ENCODE measurements at places on chromosomes 2 and 18. TPM values are rescaled to one million over a fixed set of nuclear protein-coding genes. Genes with fewer than 3 reads are reported as not detected.

Gene TRABD2A
- total RNA-seq = 28.6 TPM

Gene UGT1A3
- not detected for total RNA-seq

Gene SERPINB4
- total RNA-seq = not detected

Gene CDCA7
- 53.7 TPM for total RNA-seq

Gene ATOH8
- total RNA-seq = not detected

Gene NEU4
- 9.8 TPM for total RNA-seq

Gene PFN4
- not detected for total RNA-seq

Gene LINC00305
- not detected for total RNA-seq

Gene PUM2
- total RNA-seq = 120 TPM

Gene CNTNAP5
- total RNA-seq = not detected

Gene IL37
- total RNA-seq = not detected

DNA sequence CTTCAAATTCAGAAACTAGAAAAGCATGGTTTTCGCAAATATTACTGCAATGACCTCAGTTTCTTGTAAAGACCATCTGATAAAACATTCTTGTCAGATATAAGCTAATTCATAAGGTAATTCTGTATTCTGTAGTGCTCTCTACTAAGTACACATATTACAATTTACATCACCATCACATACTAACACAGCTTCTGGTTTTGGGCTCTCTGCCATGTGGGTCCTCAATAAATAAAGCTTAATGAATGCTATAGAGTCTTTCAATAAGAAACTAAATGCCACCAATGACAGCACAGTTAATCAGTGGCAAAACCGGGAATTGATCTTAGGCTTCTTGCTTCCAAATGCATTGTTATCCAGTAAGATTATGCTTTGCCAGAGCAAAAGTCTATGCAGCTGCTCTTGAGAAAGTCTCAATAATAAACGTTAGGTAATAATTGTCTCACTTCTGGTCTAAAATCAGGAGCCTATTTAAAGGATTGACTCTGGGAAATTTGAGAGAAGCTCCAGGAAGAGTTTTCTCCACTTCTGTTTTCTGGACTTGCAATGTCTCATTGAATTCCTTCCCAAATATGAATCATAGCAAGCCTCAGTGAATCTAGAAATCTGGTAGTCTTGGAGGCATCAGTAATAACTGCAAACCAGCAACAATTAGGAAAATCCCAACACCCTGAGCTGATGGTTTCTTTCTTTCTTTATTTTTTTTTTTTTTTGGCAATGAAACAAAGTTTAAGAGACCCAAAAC lies 67.9 kb upstream of the RAPGEF4 start:
- no peak for ATAC-seq

GRCh38 chr2:51559026-51559425 lies 527.1 kb upstream of the NRXN1 start:
- ATAC-seq = no peak

- ATAC-seq = no peak
Measured at GRCh38 chr2:190462611-190463010, 54.5 kb downstream of the MFSD6 start.

DNA sequence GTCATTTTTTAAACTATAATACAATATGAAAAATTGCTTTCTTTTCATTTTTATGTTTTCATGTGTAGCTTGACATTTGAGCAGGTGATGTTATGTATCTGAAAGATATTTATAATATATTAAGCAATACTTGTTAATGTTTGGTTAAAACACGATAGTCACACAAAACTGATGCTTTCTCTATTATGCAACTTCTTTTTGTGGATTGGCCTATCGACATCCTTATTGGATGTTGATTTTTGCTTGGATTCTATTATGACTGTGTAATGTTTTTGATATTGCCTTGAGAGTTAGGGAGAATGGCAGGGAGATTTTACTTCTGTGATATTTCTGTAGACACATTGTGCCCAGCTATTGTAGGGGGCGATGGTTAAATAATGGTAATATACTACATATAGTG lies 128.0 kb downstream of the ZNF407 start:
- ATAC-seq = no peak

- ATAC-seq = no peak
Measured at GRCh38 chr2:160534996-160535395, 41.4 kb upstream of the RBMS1 start.

DNA sequence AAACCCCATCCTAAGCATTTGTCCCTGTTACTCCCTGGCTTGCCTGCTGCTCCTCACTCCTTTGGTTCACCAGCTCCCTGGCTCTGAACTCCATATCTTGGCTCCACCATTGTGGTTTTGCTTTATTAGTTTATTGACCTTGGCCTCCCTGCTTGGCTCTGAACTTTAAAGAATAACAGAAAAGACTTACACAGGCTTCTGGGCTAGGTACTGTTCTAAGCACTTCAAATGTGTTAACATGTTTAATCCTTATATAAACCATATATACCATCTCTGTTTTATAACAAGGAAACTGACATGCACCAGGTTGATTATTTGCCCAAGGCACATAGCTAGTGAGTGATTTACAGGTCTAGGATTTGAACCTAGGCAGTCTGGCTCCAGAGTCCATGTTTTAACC lies 149.7 kb upstream of the CAPN13 start:
- ATAC-seq = no peak

GRCh38 chr2:107602801-107603200 lies 223.9 kb upstream of the RGPD4 start:
- ATAC-seq = no peak

- ATAC-seq = no peak
Measured at GRCh38 chr2:138267902-138268254, 233.7 kb upstream of the SPOPL start.

DNA sequence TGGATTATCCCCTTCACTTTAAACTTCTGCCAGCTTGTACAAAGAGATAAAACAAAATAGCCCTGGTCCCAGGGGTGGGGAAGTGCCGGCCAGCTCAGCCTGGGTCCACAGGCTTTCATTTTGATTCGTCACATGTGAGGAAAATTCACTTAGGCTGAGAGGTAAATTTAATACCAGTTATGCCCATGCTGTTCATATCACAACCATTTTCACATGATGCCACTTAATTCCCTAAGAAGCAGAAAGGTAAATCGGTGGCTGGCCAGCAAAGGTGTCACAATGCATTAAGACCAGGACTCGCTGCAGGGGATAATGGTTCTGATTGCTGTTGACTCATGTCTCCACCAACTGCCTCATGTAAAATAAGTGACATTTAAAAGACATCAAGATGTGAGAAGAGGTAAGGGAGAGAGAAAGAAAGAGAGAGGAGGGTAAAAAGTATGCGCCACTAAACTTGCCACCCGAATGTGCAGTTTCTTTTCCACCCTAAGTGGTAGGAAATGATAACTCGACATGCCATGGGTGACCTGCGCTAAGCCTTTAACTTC lies 261.0 kb upstream of the SIX3 start:
- ATAC-seq = no peak

DNA sequence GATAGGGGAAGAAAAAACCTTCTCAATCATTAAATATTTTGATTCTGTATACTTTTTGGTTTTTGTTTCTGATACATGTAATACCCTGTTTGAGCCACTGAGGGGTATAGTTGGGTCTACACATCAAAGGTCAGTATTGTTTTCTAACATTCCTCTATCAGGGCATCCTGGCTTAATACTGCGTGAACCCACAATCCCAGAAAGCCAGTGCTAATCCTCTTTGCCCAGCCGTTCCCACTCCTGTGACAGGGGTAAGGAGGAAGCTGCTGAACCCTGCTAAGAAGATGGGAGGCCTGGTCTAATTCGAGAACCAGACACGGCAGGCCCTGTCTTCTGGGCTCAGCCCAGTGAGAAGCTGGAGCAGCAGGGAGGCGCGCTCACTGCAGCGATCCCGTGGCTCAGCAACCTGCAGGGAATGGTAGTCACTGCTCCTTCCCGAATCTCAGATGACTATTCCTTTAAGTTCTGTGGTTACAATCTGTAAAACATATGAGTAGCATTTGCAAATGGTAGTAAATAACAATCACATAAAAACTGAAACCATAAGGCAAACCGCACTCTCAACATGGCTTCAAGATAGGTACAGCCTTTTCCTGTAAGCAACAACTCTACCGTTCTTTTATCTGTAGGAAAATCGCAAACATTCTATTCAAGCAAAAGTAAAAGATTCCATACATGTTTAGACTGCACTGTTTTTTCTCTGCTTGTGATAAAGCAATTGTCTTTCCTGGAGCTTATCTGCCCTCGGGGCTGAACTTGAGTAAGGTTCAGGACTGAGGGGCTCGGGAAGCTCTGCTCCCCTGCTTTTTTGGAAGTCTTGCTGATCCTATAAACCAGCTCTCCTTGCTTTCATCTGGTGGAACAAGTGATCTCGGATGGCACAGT lies 87.0 kb downstream of the EPB41L3 start:
- peak; percentile 74 for ATAC-seq

DNA sequence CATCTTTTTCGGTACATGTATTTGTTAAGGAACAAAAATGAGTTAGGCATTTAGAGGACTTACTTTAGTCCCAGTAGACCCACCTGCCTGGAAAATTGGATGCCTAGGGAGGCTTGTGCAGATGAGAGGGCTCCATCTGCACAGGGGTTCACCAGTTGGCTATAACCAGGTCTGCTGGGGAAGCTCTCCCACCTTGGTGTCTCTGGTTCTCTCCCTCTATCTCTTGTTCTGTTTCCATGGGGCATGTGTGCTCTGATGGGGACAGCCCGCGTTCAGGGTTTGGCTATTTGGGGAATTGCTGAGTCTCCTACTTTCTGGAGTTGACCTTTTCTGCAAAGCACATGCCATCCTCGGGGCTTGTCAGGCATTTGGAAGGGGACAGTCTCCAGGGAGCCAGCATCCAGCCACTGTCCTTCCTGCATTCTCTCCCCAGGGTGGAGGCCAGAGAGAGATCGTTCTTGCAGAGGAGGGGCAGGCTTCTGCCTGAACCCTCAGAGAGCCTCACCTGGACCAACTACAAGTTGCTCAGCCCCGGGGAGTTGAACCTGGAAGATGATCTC lies 157.3 kb downstream of the KLHL29 start:
- ATAC-seq = no peak

- ATAC-seq = no peak
Measured at GRCh38 chr2:108364676-108365297, 13.0 kb upstream of the SULT1C4 start.

GRCh38 chr2:96727431-96727830 lies 12.4 kb downstream of the LMAN2L start:
- no peak for ATAC-seq

DNA sequence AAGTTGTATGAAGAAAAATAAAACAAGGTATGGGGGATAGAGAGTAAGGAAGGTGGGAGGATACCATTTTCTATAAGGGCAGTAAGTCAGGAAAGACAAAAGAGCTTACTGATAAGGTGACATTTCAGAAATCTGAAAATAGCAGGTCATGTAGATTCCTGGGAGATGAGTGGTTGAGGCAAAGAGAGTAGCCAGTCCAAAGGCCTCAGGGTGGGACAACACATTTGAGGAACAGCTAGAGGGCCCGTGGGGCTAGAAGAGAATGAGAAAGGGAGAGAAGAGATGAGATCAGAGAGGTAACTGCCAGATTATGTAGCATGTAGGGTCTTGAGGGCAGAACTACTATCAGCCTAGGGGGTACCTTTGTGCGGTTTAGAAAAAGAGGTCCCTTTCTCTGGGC lies 2.9 kb downstream of the CLHC1 start:
- ATAC-seq = no peak

DNA sequence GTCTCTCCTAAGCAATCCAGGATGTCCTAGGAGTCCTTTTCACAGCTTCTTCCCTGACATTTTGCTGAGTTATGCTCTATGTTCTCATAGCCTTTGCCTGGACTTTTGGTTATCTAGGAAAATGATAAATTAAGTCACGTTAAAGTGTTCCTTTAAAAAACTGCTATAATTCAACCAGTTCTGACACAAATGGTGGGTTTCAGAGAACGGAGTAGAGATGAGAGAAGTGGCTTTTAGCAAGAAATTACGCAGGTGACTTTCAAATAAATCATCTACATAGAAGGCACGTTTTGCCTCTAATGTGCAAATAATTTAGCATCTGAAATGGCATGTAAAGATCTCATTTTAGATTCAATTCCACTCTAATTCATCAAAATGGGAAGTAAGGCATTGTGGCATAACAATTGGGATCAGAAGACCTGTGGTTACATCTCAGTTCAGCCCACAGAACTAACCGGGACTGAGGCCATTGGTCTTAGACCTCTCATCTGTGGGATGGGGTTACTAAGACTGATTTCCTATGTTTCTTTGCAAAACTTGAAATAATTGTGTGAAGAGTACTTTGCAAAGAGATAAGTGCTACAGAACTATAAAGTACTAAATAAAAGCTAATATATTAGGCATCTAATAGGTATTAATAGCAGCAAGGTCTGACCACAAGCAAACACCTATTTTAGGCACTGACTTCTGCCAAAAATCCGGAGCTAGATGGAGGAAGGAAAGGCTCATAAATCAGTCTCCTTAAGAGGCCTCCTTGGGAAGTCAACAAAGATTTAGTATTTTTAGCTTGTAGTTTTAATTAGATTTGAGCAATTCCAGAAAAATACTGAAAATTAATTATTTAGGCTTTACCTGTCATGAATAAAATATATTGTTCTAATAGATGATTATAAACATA lies 211.4 kb downstream of the PIEZO2 start:
- no peak for ATAC-seq

GRCh38 chr2:95380280-95380679 lies 22.2 kb upstream of the FAHD2A start:
- ATAC-seq = no peak

DNA sequence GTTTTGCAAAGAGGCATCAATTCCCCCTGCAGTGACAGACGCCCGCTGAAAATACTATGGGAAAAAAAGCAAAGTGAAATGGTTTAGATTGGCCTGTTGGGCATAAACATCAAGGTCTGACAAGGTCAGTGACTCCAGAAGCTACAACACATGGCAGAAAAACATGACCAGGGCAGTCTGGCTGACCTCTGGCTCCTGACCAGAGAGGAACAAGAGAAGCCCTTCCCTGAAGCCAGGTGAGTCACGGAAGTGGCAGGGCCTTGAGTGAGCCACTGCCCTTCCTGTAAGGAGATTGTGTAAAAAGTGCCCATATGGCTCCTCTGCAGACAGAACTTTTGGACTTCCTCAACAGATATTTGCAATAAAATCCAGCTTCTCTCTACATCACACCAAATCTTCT lies 72.0 kb downstream of the DNER start:
- no peak for ATAC-seq

- no peak for ATAC-seq
Measured at GRCh38 chr2:179443180-179443579, 178.5 kb upstream of the SESTD1 start.

- ATAC-seq = no peak
Measured at GRCh38 chr18:70195852-70196434, 9.5 kb downstream of the RTTN start.

DNA sequence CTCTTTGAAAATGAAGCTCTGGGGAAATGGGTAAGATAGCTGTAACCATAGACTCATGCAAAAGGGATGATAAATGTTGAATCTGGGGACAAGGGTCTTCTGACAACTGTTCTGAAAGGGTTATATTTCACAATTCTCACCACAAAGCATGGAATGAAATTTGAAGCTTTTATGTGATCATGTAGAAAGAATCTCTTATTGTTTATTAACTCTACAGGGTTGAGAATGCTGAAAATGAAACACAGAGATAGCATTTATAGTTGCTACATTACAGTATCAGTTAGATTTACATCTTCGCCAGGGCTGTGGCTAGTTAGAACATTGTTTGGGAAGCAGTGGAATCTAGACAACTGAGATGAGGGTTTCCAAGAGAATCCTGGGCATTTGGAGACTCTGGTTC lies 97.4 kb upstream of the LHCGR start:
- ATAC-seq = no peak
